ENCODE measurements at places on chromosomes 5 and 9.

DNA sequence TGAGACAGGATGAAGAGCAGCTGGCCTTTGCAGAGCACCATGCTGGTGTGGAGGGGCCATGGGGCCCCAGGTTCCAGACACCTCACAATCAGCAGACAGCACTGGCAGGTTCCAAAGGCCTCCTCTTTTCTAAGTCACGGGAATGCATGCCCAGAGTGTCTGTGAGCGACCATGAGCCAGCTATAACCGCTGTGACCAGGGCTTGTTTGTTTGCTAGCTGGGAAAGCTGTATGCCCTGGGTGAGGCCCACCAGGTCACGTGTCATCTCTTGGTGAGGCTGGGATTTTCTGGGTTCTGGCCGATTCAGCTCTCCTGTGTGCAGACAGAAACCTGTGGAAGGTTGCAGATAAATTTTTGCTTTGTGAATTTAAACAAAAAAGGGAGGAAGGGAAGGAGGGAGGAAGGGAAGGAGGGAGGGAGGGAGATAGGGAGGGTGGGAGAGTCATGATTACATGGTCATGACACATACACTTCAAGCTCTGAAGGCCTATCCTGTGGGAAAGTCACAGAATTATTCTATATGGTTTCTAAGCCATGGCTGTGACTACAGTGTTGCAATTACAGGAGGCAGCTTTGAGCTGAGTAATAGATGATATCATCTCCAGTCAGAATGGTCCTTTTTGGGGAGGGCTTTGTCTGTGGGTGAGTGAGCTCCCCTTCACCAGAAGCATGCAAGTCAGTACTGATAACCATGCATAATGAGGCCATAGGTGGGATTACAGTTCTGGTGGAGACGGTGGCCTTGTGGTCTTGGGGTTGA lies 37.2 kb downstream of the PAPPA start:
- DNase-seq, result no peak

DNA sequence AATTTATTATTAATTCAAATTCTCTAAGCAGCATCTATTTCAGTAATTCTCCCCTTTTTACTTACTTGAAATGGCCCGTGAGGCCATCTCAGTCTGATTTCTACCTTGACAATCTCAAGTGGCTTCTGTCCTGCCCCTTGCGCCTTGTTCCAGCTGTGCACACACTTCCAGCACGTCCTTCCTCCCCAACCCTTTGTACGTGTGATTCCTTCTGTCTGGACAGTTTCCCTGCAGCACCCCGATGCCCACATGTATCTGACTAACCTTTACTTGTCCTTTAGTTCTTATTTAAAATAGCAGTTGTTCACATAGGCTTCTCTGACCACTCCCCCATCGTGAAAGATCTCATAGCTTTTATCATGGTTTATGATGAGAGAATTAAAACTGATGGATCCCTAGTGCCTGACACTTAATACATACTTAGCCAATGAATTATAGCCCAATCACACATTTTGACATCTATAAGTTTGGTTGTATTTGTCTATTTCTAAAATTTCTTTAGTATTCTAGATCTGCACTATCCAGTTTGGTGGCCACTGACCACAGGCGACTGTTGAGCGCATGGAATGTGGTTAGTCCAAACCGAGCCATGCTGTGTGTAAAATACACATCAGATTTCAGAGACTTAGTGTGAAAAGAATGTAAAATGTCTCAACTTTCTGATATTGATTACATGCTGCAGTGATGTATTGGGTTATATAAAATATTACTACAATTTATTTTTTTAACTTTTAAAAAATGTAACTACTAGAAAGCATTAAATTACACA lies 14.3 kb downstream of the ZBTB34 start:
- peak; percentile 30 for DNase-seq

GRCh38 chr5:89628876-89629635 lies 746.1 kb upstream of the MEF2C start:
- no peak for DNase-seq

GRCh38 chr9:110641293-110641692 lies 27.3 kb upstream of the MUSK start:
- DNase-seq, result no peak

DNA sequence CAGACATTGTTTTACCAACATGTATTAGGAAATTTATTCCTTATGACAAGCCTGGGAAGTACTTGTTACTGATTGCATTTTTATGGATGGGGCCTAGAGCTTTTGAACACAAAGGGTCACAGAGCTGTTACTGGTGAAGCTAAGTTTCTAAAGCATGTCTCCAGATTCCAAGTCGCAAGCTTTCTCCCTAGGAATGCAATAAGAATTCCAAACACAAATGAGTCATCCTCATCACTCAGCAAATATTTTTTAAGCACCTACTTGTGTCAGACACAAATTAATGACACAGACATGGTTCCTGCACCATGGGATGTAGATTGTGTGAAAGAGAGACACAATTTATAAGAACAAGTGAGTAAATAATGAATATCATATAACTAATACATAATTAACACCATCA lies 11.0 kb upstream of the SH3RF2 start:
- DNase-seq, result no peak

GRCh38 chr5:14425559-14425958 lies 156.0 kb upstream of the OTULINL start:
- no peak for DNase-seq

- DNase-seq, result no peak
These were observed 2.7 kb downstream of the TNC start for GRCh38 chr9:115115117-115115880.

GRCh38 chr9:136732444-136733178 lies 10.1 kb downstream of the LCN10 start:
- DNase-seq, result no peak

Data from NCI-H510A treated with DMSO at 0.1 percent for 48 hours (cell line).